ENCODE measurements at places on chromosomes 2 and 18.

- DNase-seq: no peak
These were observed 19.3 kb downstream of the STK25 start for GRCh38 chr2:241489088-241489487.

- DNase-seq: no peak
These were observed 200.6 kb downstream of the NAPG start for GRCh38 chr18:10726198-10727068.

DNA sequence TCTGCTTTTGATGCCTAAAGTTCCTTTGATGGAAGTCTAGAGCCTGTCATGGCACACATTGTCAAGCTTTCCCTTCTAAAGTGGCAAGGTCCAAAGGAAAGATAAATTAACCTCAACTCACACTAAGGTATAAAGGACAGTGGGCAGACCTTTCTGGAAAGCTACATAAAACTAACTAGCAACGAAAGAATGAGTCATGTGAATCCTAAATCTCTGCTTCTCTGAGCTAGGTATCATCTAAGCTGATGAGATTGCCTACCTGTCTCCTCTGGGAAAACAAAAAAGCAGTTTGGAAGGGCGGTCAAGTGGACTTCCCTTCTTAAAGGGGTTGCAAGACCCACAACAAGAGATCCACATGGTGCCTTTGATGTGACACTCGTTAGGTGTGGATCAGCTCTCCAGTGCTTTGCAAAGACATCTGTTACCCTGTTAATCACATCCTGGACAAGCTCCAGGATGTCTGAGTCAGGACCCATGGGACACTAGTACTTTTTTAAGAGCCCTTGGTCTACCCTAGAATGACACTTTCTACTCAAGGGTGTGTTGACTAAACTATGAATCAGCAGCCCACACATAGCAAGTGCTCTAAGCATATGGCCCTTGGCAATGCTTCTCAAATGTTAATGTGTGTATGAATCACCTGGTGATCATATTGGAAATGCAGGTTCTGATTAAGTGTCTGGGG is 173.5 kb downstream of the ALK start:
- peak; percentile 68 for DNase-seq

- no peak for DNase-seq
These were observed 37.0 kb upstream of the METTL21A start for GRCh38 chr2:207662203-207662602.

GRCh38 chr18:77133051-77133834 is 660 bp upstream of the MBP start:
- no peak for DNase-seq

DNA sequence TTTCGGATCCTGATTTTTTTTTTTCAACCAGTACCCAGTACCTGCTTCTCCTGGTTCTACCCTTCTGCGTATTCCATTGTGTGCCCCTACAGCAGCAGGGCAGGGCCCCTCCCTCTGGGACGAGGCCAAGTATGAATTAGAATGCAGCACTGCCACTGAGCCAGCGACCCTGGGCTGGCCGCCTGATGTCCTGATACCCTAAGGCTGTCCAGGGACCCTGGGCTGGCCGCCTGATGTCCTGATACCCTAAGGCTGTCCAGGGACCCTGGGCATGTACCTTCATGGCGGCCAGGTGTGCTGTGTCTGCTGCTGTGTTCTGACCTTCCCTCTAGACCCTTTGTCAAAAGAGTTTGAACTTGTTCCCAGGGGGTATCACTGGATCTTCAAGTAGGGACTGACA is 42.9 kb downstream of the CABLES1 start:
- no peak for DNase-seq

All from non-pigmented ciliary epithelial cell (primary cell).